ENCODE measurements at places on chromosomes 13 and 19.
A peak's percentile ranks its signal among the peaks of the same experiment; 100 is the strongest.

GRCh38 chr13:31073859-31074718 lies 87.6 kb downstream of the HSPH1 start:
- peak; percentile 74 for DNase-seq

- peak; percentile 39 for DNase-seq
These were observed 441.4 kb downstream of the SLITRK5 start for GRCh38 chr13:88112526-88112925.

GRCh38 chr13:113469582-113469981 lies 16.3 kb upstream of the ADPRHL1 start:
- DNase-seq, result no peak

GRCh38 chr13:26112843-26113242 lies 61.0 kb upstream of the SHISA2 start:
- peak; percentile 20 for DNase-seq

GRCh38 chr19:16433986-16434385 lies 37.8 kb downstream of the EPS15L1 start:
- no peak for DNase-seq

DNA sequence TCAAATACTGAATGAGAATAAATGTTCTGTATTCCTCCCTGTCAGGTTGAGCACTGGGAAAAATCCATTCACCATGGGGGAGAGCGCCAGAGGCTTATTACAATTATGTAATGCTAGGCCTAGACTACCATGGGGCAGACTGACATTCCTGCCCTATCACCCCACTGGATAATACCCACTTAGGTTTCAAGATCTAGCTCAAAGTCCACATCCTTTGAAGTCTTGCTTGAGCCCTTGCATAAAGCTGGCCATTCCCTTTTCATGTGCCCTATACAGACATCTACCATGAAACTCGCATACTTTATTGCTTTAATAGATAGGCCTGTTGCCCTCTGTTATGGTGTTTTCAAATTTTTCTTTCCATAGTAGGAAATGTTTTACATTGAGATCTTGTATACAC lies 149.3 kb downstream of the RGCC start:
- no peak for DNase-seq

DNA sequence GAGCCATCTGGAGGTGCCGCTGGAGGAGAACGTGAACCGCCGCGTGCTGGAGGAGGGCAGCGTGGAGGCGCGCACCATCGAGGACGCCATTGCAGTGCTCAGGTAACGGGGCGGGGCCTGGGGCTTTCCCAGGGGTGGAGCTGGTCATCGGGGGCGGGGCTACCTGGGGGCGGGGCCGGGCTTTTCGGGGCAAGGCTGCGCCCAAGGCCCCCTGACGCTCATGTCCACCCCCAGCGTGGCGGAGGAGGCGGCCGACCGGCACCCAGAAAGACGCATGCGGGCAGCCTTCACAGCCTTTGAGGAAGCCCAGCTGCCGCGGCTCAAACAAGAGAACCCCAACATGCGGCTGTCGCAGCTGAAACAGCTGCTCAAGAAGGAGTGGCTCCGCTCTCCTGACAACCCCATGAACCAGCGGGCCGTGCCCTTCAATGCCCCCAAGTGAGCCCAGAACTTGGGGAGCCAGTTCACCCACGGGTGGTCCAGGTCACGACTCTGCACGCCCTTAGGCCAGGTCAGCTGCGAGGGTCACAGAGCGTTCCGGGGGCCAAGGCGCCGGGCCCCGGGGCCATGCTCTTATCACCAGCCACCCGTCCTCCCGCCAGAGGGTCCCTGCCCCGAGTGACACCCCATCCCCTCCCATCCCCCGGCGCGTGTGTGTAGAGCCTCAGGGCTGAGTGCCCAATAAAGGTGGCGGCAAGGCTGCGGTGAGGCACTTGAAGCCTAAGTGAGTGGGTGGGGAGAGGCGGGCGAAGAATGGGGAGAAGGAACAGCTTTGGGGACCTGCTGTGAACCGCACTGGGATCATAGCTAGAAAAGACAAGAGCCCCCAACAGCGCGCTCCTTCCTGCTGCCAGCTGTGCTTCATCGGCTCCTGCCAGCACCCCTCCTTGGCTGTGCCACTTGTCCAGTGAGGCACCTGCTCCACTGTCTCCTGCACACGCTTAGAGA lies 10.7 kb downstream of the CCDC124 start:
- no peak for DNase-seq

- no peak for DNase-seq
These were observed 1037.9 kb downstream of the EFNB2 start for GRCh38 chr13:105497597-105497996.

- no peak for DNase-seq
These were observed 16.3 kb downstream of the PIAS4 start for GRCh38 chr19:4023600-4024398.

Measured in NAMALWA (cell line).